T-cell (primary cell): ENCODE measurements at places on chromosomes 7 and 10. TPM values are rescaled to one million over a fixed set of nuclear protein-coding genes. Genes with fewer than 3 reads are reported as not detected.

Gene EN2
- not detected for total RNA-seq

GRCh38 chr10:62554632-62555199, 180.5 kb downstream of the ZNF365 start:
- no peaks in the 10 kb centered on the region for H3K27me3 ChIP-seq
- H3K4me1 ChIP-seq, result no peaks in the 10 kb centered on the region
- H3K4me3 ChIP-seq, result no peak overlapping the region

Gene RAB11FIP2
- total RNA-seq, result 20.4 TPM

Gene PLXNA4
- 2.3 TPM for total RNA-seq

DNA sequence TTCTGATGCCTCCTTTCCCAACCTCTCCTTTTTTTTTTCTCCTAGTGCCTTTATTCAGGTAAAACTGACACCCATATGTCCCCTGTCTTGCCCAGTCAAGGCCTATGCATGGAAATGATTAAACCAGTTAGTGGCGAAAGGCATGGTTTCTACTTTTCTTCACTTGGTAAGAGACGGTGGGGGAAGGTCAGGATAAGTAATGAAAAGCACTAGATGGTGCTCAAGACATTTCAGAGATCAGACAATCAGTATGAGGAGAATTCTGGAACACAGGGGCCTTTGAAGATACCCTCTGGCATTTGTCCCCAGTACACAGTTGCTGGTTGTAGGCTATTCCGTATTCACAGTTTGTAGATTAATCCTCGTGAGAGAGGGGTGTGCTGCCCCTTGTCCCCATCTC, 121.2 kb downstream of the RTKN2 start:
- no peak for DNase-seq
- H3K36me3 ChIP-seq, result no peaks in the 10 kb centered on the region
- H3K27ac ChIP-seq, result no peak overlapping the region
- H3K27me3 ChIP-seq, result no peaks in the 10 kb centered on the region
- H3K4me1 ChIP-seq, result no peaks in the 10 kb centered on the region

DNA sequence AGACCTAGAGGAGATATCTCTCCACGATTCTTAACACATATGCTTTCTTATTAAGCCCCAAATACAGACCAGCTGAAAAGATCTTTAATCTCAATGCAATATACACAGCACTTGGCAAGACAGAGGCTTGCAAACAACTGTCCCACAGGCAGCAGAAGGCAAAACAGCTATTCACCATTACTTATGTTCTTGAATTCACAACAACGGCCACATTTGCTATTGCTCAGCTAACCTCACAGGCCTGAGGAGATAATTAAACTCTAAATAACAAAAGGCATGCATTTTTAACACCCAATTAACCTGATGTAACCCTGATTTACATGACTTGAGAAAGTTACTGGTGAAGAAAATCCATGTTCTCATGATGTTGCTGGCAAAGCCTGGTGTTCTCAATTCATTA, 216.4 kb downstream of the CRPPA start:
- no peak overlapping the region for H3K4me3 ChIP-seq
- DNase-seq, result no peak
- H3K27me3 ChIP-seq, result no peaks in the 10 kb centered on the region
- no peaks in the 10 kb centered on the region for H3K4me1 ChIP-seq
- no peaks in the 10 kb centered on the region for H3K36me3 ChIP-seq

Gene ARHGEF35
- 1.6 TPM for total RNA-seq

DNA sequence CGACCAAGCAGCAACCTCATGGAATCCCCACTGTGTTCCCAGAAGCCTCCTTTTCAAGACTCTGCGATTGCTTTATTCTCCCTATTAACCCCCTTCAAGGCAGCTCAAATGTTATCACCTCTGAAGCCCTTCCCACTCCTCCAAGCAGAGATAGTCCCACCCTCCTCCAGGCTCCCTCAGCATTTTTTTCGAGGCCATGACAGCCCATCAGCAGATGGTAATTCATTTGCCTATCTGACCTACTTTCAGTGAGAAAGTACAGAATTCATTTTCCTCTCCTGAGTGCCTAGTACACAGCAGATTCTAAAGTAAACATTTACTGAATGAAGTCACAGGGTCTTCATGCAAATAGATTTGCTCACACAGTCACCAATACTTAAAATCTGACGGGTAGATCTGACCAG, 47.8 kb downstream of the HERPUD2 start:
- peaks cover 12% of the 10 kb centered on the region for H3K4me1 ChIP-seq
- peaks cover 15% of the 10 kb centered on the region for H3K36me3 ChIP-seq
- H3K27ac ChIP-seq, result no peak overlapping the region
- no peak for DNase-seq
- H3K27me3 ChIP-seq, result no peaks in the 10 kb centered on the region
- no peak overlapping the region for H3K4me3 ChIP-seq

DNA sequence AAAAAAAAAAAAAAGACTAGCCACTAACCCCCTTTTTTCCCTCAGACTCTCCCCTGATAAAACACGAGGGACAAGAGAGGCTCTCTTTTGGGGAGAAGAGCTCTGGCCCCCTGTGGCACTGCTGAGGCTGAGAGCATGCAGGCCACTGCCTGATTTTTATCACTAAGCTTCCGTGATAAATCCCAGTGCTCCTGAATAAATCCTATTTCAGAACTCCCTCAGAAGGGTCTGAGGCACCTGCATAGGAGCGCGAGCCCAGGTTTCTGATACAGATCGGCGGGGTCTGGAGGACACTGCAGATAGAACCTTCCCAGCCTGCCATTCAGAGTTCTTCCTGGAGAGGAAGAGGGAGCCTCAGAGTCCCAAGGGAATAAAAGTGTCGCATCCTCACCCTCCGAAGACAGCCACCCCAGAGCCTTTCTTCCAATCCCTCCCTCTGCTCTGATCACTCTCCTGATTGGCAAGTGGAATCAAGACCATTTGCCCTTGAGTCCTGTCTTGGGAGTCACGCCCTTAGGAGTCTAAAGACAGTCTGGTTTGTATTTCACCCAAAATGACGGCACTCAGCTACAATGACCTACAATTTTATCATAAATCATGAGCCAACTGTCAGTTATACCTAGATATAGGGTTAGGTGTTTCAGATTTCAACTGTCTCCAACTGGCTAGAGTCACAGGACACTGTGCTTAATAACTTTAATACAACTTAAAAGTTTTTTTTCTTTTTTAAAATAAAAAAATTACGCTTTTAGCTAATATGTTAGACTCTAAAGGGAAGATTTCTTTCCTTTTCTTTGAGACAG, 153.5 kb downstream of the RNF216 start:
- no peak overlapping the region for H3K27ac ChIP-seq
- H3K27me3 ChIP-seq, result no peaks in the 10 kb centered on the region
- DNase-seq, result no peak
- peaks cover 13% of the 10 kb centered on the region for H3K36me3 ChIP-seq
- H3K4me3 ChIP-seq, result no peak overlapping the region

DNA sequence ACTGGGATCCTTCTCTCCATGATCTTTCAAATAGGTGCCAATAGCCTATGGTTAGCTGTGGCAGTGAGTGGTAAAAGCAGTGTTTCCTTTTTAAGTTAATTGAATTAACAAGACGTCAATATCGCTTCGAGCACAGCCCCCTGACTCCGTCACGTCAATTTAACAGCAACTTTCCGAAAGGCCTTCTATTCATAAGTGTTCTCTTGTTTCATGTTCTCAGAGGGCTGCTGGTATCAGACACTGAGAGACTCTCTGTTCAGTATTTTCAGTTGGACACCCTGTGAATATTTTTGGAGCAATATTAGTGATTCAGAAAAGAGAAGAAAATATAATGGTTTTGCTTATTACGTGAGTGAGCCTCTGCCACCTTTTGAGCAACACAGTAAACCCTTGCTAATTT, 174.2 kb upstream of the INSYN2A start:
- no peak overlapping the region for H3K27ac ChIP-seq
- no peak for DNase-seq
- no peak overlapping the region for H3K4me3 ChIP-seq
- no peaks in the 10 kb centered on the region for H3K27me3 ChIP-seq
- H3K36me3 ChIP-seq, result no peaks in the 10 kb centered on the region
- no peaks in the 10 kb centered on the region for H3K4me1 ChIP-seq
